ENCODE measurements at places on chromosomes 5 and 9. TPM values are rescaled to one million over a fixed set of nuclear protein-coding genes. Genes with fewer than 3 reads are reported as not detected.
A peak's percentile ranks its signal among the peaks of the same experiment; 100 is the strongest.

DNA sequence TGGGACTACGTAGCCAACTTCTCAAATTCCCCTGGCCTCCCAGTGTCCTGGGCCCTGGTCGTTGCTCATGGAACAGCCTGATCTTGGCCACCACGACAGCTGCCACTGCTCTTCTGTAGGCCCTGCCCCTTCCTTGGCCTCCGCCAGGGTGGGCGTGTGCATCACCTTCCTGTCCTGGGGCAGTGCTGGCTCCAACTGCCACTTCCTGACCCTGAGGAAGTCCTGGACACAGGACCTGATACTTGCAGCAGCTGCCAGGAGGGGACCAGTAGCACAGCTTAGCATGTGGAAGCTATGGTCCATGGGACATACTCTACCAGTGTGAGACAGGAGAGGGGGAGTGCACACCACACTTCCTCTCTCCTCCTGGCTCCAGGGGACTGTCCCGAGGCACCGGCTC lies 145.2 kb downstream of the TENT4A start:
- no peaks in the 10 kb centered on the region for H3K27me3 ChIP-seq
- H3K4me1 ChIP-seq: peaks cover 14% of the 10 kb centered on the region
- no peak overlapping the region for H3K4me3 ChIP-seq
- H3K27ac ChIP-seq: no peak overlapping the region
- no peaks in the 10 kb centered on the region for H3K36me3 ChIP-seq

The GABRA6 gene
- total RNA-seq: not detected

- peak overlapping the region; percentile 57 for H3K27ac ChIP-seq
- no peak overlapping the region for H3K4me3 ChIP-seq
- no peaks in the 10 kb centered on the region for H3K36me3 ChIP-seq
- DNase-seq: no peak
- H3K4me1 ChIP-seq: peaks cover 14% of the 10 kb centered on the region
Observed at GRCh38 chr5:54388811-54389210, 66.7 kb upstream of the HSPB3 start.

The JAKMIP2 gene
- not detected for total RNA-seq

- H3K4me1 ChIP-seq: peaks cover 15% of the 10 kb centered on the region
- no peaks in the 10 kb centered on the region for H3K27me3 ChIP-seq
- peak; percentile 33 for DNase-seq
- H3K4me3 ChIP-seq: no peak overlapping the region
Observed at GRCh38 chr9:4680750-4681149, 1.4 kb downstream of the CDC37L1 start.

GRCh38 chr5:78677777-78678668 lies 29.5 kb upstream of the LHFPL2 start:
- no peaks in the 10 kb centered on the region for H3K36me3 ChIP-seq
- no peaks in the 10 kb centered on the region for H3K27me3 ChIP-seq
- DNase-seq: peak; percentile 77
- H3K27ac ChIP-seq: peak overlapping the region; percentile 85
- no peak overlapping the region for H3K4me3 ChIP-seq

GRCh38 chr9:115237385-115237998 lies 119.5 kb upstream of the TNC start:
- H3K4me1 ChIP-seq: peaks cover 26% of the 10 kb centered on the region
- peak; percentile 46 for DNase-seq
- no peak overlapping the region for H3K4me3 ChIP-seq
- H3K27me3 ChIP-seq: no peaks in the 10 kb centered on the region
- peaks cover 4% of the 10 kb centered on the region for H3K36me3 ChIP-seq

DNA sequence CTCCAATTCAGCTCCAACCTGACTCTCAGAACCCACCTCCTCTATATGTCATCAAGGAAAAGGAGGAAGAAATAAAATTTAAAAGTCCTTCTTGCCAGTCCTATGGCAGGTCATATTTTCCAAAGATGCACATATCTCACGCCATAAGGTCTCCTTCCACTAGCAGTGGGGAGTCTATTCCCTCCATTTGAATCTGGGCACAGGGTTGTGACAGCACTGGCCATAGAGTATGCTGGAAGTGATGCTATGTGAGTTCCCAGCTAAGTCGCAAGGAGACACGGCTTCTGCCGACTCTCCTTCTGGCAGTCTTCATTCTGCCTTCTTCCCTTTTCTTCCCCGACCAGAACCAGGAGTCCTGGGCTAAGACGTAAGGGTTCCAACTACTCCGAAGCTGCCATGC lies 883.9 kb upstream of the DMAC1 start:
- no peaks in the 10 kb centered on the region for H3K4me1 ChIP-seq
- no peak for DNase-seq
- H3K27me3 ChIP-seq: no peaks in the 10 kb centered on the region
- H3K4me3 ChIP-seq: no peak overlapping the region
- H3K36me3 ChIP-seq: no peaks in the 10 kb centered on the region

- H3K36me3 ChIP-seq: no peaks in the 10 kb centered on the region
- no peaks in the 10 kb centered on the region for H3K27me3 ChIP-seq
- H3K27ac ChIP-seq: no peak overlapping the region
- H3K4me3 ChIP-seq: no peak overlapping the region
- H3K4me1 ChIP-seq: peaks cover 17% of the 10 kb centered on the region
Observed at GRCh38 chr9:79572032-79572607, 355 bp downstream of the TLE4 start.

GRCh38 chr5:33978306-33978705 lies 6.2 kb downstream of the SLC45A2 start:
- H3K27ac ChIP-seq: no peak overlapping the region
- H3K27me3 ChIP-seq: no peaks in the 10 kb centered on the region

The PIP5K1B gene
- 0.16 TPM for total RNA-seq

DNA sequence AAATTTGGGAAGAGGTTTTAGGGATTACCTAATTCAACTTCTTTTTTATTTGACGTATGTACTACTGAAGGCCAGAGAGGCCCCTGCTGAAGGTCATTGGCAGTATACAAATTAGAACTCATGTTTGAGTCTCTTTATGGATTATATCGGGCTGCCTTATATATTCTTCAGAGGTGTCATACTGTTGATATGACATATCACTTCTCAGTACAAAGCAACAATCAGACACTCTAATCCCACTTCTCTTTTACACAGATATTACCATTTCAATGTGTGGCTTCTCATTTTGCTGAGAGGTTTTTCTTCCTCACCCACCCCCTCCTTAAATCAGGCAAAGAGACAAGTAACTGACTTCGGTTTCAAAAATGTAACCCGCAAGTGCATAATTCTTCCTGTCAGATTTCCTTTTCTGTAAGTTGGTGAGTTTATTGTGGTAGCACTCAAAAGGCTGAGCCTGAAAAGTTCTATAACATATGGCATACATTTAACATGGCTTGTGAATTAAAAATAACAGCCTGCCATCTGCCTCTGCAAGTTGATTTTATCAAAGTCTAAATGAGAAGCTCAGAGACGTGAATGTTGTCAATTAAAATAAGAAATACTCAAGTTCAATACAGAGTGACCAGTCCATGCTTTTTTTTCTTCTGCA lies 163.6 kb upstream of the RORB start:
- DNase-seq: no peak
- no peaks in the 10 kb centered on the region for H3K27me3 ChIP-seq
- H3K4me1 ChIP-seq: no peaks in the 10 kb centered on the region
- H3K36me3 ChIP-seq: no peaks in the 10 kb centered on the region
- no peak overlapping the region for H3K4me3 ChIP-seq

DNA sequence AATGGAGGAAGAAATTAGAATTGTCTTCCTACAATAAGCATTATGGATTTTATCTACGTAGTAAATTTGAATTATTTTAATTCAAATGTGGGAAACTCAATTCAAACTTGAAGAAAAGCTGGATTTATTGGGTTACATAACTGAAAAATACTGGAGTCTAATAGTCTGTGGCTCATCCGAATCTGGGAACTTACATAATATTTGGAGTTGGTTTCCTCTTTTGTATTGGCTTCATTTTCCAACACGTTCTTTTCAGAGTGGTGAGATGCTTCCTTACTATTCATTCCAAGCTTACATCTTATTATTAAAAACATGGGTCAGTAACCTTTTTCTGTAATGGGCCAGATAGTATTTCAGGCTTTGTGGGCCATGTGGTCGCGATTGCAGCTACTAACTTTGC lies 164.8 kb downstream of the ARHGAP26 start:
- H3K27me3 ChIP-seq: no peaks in the 10 kb centered on the region
- H3K4me1 ChIP-seq: no peaks in the 10 kb centered on the region
- H3K36me3 ChIP-seq: peaks cover 17% of the 10 kb centered on the region
- DNase-seq: no peak
- H3K4me3 ChIP-seq: no peak overlapping the region

GRCh38 chr9:72022841-72023240 lies 37.6 kb downstream of the C9orf57 start:
- H3K27me3 ChIP-seq: no peaks in the 10 kb centered on the region
- no peak overlapping the region for H3K4me3 ChIP-seq
- peaks cover 16% of the 10 kb centered on the region for H3K4me1 ChIP-seq
- no peak overlapping the region for H3K27ac ChIP-seq
- DNase-seq: peak; percentile 41

DNA sequence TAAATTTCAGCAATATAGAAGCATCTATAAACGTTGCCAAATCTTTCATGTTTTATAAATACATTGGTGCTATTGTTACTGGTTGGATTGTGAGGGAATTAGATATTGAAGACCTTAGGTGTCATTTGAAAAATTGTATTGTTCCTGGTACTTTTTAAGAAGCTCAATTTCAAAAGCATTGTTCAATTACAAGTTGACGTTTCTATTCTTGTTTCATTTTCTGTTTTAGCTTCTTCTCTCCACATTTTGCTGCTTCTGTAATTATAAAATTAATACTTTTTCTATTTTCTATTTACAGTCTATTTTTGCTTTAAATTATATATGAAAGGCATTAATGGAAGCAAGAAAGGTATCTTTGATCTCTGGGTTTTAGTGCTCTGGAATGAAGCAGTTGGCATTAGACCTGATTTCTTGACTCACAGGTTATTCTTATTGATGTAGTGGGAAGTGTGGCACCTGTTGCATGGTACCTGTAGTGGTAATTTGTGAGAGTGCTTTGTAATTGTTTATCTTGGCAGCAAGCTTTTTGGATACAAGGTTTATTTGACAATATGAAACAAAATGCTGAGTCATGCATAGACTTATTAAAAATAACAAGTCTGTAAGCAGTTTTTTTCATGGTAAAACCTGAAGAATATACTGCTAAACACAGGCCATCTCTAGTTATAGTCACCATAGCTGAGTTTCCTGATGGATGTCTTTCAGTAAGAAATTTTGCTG lies 13.2 kb downstream of the MACIR start:
- DNase-seq: peak; percentile 50
- H3K36me3 ChIP-seq: peaks cover 6% of the 10 kb centered on the region
- H3K4me1 ChIP-seq: peaks cover 13% of the 10 kb centered on the region
- no peaks in the 10 kb centered on the region for H3K27me3 ChIP-seq
- no peak overlapping the region for H3K4me3 ChIP-seq

DNA sequence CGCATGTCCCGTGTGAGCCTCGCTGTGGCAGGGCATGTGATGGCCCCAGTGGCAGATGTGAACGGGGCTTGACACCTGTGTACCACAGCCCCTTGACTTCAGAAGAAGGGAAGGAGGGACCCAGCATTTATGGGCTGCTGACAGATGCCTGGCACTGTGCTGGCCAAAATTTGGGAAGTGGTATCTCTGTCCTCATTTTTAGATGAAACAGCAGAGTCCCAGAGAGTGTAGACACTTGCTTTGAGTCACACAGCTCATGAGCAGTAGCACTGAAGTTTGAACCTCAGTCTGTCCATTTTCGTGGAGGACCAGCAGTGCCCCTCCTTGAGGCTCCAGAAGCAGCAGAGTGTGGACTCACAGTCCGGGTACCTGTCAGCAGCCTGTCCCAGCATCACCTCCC lies 16.5 kb downstream of the NEK6 start:
- H3K27ac ChIP-seq: no peak overlapping the region
- H3K4me3 ChIP-seq: no peak overlapping the region
- H3K36me3 ChIP-seq: peaks cover 4% of the 10 kb centered on the region
- no peaks in the 10 kb centered on the region for H3K27me3 ChIP-seq
- H3K4me1 ChIP-seq: no peaks in the 10 kb centered on the region

DNA sequence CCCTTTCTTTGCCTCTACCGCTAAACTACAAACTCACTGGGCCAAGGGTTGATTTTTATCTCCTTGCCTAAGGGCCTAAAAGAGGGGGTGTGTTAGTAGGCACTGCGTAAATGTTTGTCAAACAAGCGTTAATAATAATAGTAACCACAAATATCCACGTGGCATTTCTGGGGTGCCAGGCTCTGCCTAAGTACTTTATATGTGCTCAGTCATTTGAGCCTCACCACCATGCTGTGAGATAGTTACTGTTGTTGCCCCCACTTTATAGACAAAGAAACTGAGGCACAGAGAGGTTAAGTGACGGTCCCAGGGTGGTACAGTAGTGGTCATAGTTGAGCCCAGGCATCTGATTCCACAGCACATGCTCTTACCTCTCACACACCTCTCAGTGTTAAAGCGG lies 52.4 kb downstream of the ERGIC1 start:
- peaks cover 87% of the 10 kb centered on the region for H3K36me3 ChIP-seq
- H3K4me1 ChIP-seq: peaks cover 51% of the 10 kb centered on the region
- H3K27ac ChIP-seq: peak overlapping the region; percentile 98
- H3K4me3 ChIP-seq: peak overlapping the region; percentile 61

GRCh38 chr9:114824110-114824509 lies 18.3 kb upstream of the TNFSF15 start:
- H3K4me3 ChIP-seq: no peak overlapping the region
- no peaks in the 10 kb centered on the region for H3K36me3 ChIP-seq
- no peaks in the 10 kb centered on the region for H3K4me1 ChIP-seq

The PCDHGA2 gene
- total RNA-seq: 0.33 TPM

The MSMP gene
- total RNA-seq: not detected

GRCh38 chr9:378263-378662 lies 163.6 kb downstream of the DOCK8 start:
- DNase-seq: no peak
- no peak overlapping the region for H3K27ac ChIP-seq
- no peaks in the 10 kb centered on the region for H3K36me3 ChIP-seq
- H3K4me3 ChIP-seq: no peak overlapping the region
- H3K27me3 ChIP-seq: peaks cover 15% of the 10 kb centered on the region

The GPX3 gene
- not detected for total RNA-seq

DNA sequence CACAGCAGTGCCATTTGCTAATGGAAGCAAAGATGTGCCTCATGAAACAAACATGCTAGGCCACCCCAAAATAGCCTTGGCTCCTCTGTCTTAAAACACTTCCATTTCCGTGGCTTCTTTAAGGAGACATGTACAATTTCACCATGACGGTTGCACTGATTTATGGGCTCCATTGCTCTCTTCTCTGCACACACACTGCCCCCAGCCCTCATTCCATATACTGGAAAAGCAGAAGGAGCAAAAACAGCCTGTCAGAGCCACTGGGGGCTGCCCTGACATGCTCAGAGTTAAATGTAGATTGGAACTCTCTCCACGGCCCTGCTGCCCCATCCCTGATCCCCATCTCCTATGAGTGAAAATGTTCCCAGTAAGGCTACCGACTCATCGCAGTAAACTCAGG lies 114.8 kb downstream of the ROR2 start:
- H3K36me3 ChIP-seq: no peaks in the 10 kb centered on the region
- no peaks in the 10 kb centered on the region for H3K27me3 ChIP-seq
- no peak overlapping the region for H3K4me3 ChIP-seq
- no peak overlapping the region for H3K27ac ChIP-seq

GRCh38 chr9:107960916-107961315 lies 471.3 kb upstream of the KLF4 start:
- no peaks in the 10 kb centered on the region for H3K27me3 ChIP-seq
- no peaks in the 10 kb centered on the region for H3K4me1 ChIP-seq
- no peak overlapping the region for H3K27ac ChIP-seq
- no peak overlapping the region for H3K4me3 ChIP-seq
- no peaks in the 10 kb centered on the region for H3K36me3 ChIP-seq

The SPOCK1 gene
- total RNA-seq: 34.3 TPM
